Kidney glomerular epithelial cell (primary cell): ENCODE measurements at places on chromosomes 5 and 9.

GRCh38 chr9:95857124-95857523 lies 18.4 kb upstream of the ERCC6L2 start:
- no peak for DNase-seq

DNA sequence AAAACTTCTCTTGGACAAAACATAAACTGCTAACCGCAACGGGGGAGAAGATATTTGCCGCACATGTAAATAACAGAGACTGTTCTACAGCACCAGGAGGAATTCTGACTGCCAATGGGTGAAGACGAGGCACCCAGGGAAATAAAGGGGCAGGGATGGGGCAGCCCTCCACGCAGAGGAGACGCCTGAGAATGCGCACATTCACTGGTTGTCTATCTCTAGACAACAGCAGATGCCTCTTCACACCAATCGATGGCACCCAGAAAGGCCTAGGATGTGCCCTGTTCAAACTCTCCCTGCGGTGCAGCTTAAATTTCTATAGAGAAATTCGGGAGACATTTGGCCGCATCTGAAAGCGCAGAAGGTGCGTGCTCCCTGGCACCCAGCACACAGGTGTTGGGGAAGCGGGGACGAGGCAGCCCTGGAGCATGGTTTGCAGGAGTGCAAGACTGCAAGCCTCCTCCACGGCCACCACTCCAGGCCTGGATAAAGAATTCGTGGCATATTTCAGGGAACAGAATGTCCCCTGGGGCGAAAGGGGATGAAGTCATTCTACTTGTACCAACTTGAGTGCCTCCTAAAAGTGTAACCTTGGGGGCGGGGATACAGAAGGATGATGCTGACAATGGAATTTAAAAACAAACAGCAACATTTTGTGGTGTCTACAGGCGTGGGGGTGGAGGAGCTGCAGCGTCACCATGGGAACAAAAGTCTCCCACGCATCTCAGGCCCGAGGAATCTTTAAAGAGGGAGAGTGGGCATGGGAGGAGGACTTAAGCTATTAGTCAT lies 6.3 kb upstream of the IRX2 start:
- DNase-seq: no peak

DNA sequence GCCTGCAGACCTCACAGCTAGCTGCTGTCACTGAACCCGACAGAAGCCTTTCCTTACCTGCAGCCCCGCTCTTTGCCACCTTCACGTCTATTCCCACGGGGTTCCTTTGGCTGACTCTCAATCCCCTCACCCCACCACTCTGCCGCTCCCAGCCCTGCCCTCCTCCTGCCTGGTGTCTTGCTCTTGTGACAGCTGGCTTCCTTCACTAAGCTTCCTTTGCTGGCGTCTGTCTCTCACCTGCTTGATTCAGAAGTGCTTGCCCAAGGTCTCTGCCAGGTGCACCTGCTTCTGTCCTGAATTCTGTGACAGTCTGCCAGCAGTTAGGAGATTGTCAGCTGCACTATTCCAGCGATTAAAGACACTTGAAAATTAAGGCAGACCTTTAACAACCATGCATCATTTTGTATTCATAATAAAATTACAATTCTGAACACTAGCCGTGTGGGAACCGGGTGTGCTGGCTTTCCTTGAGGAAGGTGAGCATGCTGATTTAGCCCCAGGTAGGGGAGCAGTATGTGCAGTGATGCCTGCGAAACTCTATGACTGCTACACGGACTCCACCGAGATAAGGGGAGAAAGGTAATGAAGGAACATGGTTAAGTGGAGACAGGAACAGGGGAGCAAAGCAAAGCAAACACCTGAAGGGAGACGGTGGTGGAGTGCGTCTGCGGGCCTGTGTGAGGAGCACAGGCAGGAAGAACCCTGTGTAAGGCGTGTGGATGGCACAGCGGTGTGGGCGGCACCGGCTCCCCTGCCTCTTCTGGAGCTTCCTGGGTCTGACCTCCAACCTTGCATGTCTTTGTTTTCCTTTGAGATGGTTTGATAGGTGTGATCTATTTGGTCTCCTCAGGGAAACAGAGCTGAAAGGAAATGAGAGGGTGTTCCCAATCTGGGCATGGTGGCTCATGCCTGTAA lies 80.1 kb upstream of the CACNA1B start:
- no peak for DNase-seq

DNA sequence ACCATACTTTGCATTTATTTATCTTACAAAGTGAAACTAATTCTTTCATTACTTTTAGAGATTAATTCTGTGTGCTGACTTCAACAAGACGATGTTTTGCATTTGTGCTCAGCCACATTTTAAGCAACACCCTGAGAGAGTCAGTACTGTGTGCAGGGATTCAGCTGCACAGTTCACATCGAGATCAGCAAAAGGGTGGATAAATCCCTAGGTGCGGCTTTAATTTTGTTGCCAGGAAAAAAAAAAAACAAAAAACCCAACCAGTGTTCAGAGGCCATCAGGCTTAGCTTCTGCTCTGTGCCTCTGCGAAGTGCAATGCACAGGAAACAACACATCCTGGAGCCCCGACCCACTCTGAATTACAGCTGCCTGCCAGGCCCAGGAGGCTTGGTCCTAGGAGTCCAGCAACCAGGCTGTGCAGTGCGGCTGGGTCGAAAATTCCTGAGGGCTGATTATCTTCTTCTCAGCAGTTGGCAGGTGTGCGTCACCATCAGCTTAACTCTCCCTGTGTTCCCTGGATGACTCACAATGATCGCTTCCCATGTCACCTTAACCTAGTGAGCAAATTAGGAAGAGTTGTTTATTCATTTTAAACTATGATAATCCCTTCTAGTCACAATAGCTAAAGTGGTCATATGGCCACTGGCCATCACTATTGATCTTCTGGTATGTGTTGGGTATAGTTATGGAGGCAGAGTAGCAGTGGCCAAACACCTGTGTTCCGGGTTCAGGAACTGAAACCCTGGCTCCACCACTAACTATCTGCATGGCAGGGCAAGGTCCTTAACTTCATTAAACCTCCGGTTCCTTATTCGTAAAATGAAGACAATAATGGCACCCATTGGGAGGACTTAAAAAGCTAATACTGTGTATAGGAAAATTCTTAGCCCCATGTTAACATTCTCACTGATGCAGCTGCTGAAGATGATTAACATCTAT lies 31.2 kb upstream of the NDUFB6 start:
- no peak for DNase-seq

- no peak for DNase-seq
Observed at GRCh38 chr5:157193699-157194424, 13.2 kb downstream of the ITK start.

- DNase-seq: no peak
Observed at GRCh38 chr9:124480621-124480981, 26.6 kb downstream of the NR5A1 start.

DNA sequence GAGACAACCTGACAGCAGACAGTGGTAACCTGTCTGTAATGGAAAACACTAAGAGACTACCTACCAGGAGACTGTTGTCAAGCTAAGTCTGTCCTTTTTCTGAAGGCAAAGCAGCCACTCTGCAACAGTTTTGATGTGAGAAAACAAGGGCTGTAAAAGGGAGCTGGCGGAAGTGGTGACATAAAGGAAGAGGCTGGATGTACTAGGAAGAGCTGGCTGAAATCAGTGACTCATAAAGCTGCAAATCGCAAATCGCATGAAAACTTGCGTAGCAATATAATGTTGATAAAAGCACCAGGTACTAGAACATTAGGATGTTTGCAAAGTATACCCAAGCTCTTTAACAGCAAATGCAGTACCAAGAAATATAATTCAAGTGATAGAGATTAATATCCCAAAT lies 1.4 kb downstream of the NSUN2 start:
- no peak for DNase-seq

- DNase-seq: no peak
Observed at GRCh38 chr5:16596581-16596940, 20.2 kb downstream of the RETREG1 start.

GRCh38 chr5:73183481-73183891 lies 10.5 kb downstream of the TMEM174 start:
- DNase-seq: no peak

DNA sequence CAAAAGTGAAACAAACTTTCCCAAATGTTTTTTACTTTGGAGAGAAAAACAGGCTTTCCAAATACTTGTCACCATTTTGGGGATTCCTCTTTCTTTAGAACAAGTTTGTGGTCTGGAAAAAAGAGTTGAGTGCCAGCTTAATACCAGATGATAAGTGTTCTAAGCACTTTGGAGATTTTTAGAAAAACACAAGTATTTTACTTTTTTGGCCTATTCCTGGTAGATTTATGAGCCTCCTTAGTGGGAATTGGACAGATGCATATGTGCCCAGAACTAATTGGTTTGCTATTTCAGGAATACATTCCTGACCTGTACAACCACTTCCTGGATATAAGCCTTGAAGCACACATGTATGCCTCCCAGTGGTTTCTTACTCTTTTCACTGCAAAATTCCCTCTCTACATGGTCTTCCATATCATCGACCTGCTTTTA lies 40.5 kb downstream of the GPR21 start:
- no peak for DNase-seq

DNA sequence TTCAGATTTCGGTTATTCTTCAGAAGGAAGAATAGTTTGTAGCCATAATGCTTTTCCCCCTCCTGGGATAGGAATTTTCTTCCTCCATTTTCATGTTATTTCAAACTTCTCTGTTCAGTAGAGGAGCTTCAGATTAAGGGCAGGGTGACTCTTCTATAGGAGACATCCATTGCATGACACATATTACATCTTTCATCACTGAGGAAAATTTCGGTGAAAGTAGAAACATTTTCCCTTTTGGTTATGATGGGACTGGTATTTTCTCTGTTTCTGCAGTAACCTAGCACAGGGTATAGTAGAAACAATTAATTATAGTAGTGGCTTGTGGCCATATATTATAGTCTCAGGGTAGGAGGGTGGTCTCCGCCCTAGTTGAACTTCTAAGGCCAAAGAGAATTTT lies 1.1 kb downstream of the IPO11 start:
- DNase-seq: no peak

- no peak for DNase-seq
Observed at GRCh38 chr5:17340819-17341218, 123.4 kb downstream of the BASP1 start.

GRCh38 chr5:172380987-172381643 lies 73.2 kb downstream of the SH3PXD2B start:
- DNase-seq: no peak

DNA sequence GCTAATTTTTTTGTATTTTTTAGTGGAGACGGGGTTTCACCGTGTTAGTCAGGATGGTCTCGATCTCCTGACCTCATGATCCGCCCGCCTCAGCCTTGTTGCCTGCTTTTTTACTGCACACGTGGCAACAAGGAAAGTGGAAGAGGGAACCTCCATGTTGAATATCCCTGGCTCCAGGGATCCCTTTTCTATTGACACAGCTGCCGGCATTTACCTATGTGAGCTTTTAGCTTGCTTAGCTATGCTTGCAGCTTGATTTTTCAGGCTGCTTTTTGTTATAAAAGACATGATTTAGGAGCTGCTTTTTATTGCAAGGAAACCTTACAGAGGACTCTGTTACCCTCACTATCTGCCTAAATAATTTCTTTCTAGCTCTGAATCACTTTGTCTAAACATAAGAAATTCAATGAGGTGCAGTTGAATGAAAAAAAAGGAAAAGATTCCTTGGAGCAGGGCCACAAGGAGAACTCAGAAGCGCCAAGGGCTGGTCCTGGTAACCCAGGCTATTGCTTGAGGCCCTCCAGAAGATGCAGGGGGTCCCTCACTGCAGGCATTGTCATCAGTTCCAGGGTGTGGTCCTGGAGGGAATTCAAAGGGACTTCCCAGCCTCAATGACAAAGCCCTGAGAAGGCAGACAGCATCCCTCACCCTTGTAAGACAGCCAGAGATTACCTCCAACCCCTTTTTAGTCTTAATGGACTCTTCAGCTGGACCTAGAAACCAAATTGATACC lies 89.9 kb downstream of the SYK start:
- no peak for DNase-seq

DNA sequence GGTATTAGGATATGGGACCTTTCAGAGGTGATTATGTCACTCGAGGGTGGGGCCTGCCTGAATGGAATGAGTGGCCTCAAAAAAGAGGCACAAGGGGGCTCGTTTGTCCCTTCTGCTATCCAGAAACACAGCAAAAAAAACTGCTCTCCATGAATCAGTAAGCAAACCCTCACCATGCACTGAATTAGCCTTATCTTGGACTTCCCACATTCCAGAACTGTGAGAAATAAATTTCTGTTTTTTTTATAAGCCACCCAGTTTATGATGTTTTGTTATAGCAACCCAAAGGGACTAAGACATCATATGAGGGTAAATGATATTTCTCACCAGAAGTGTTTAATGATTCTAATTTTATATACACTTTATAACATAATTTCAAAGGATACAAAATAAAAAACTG lies 476.6 kb upstream of the EDIL3 start:
- no peak for DNase-seq

DNA sequence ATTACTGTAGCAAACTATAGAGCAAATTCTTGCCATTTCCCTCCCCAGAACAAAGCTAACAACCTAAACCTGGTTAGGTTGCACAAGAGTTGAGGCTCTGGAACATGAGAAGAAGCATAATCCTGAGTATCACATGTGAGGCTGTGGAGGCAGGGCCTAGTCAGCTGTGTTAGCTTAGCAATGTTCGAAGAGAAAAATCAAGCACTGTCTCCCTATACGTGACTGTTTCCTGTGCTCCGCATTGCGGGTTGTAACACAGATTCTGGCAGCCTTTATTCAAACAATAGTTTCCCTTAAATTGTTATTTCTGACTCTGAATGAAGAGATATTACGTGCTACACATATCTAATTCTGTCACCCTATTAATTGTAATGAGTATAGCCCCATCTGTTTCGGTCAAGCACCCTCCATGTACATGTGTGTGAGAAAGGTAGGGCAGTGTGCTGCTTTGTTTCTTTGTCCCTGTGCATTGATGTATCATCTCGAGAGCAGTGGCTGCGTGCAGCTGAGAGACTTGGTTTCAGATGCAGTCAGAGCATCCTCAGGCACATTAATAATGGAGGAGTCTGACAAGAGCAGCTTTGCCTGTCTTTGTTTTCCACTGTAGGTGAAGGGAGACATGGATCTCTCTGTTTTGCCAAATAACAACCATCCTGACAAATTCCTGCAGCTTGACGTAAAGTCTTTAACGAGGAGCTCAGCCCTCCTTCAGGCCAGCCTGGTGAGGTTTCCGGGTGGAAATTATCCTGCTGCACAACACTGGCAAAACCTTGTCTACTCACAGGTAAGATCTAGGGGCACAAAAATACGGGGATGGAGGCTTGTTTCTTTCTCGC lies at the start of gene MINAR2:
MINAR2 (plus strand) TSS at position 523 of the 836 bp plus-strand sequence; CDS start at position 620, 97 bp downstream.
- DNase-seq: no peak

GRCh38 chr9:91036826-91037510 lies 235.3 kb downstream of the SYK start:
- DNase-seq: peak; percentile 80

DNA sequence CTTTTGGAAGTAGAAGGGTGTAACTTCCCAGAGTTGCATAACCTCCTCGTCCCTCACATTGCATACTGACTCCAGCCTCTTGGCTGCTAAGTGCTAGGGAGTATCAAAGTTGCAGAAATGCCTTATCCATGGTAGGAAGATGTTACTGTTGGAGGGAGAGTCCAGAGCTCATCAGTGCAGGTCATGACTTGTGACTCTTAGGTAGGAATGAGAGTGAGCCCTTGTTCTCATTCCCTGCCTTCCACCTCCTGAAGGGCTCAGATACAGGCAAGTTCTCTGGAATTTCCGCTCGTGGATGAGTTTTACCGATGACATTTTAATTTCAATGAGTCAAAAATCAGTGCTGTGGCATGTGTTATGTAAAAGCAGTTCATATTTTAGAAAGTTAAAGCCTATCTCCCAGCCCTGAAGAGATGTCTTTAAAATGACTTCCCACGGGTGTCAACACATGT lies 17.0 kb downstream of the IRX1 start:
- no peak for DNase-seq

- no peak for DNase-seq
Observed at GRCh38 chr5:58024151-58024550, 435.7 kb downstream of the PLK2 start.

- no peak for DNase-seq
Observed at GRCh38 chr5:160071516-160071915, 47.7 kb downstream of the PWWP2A start.
